ENCODE measurements at places on chromosomes 1 and 21.

DNA sequence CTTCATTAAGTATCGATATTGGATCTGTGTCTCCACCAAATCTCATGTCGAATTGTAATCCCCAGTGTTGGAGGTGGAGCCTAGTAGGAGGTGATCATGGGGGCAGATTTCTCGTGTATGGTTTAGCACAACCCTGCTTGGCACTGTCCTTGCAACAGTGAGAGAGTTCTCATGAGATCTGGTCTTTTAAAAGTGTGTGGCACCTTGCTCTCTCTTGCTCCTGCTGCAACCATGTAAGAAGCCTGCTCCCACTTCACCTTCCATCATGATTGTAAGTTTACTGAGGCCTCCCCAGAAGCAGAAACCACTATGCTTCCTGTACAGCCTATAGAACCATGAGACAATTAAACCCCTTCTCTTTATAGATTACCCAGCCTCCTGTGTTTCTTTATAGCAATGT is 424.4 kb downstream of the NPHP4 start:
- no peak for DNase-seq

- DNase-seq = no peak
Measured at GRCh38 chr21:38092051-38092450, 164.7 kb upstream of the KCNJ15 start.

- DNase-seq = no peak
Measured at GRCh38 chr1:175129997-175130648, 62.5 kb downstream of the KIAA0040 start.

DNA sequence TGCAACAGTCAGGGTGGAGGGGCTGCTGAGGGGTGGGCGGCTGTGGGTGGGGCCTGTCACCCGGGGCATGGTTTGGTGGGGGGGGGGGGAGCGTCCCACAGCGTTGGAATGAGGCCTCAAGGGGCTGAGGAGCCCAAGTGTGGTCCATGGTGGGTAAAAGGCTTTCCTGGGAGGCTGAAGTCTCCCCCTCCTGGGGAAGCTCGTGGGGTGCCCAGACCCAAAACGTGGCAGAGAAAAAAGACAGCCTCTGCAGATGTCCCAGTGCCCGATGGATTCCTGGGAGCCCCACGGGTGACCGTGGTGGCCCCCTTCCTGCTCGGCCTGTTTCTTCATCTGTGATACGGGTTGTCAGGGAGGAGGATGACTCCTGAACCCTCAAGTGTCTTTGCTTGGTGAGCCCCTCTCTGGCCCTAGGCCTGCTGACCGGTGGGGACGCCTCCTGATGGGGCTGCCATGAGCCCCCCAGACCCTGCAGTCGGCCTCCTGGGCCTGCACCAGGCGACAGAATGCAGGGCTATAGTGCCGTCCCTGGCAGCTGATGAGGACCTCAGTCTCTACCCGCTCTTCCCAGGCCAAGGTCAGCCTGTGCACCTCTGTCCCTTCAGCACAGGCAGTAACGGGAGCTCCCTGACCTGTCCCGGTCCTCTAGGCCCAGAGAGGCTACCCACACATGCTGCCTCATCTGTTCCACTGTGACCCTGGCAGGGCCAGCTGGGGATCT is 1.1 kb downstream of the OBSCN start:
- no peak for DNase-seq

GRCh38 chr1:84956655-84957054 is 40.3 kb downstream of the MCOLN2 start:
- DNase-seq = no peak

GRCh38 chr1:109138358-109138757 is 24.4 kb downstream of the ELAPOR1 start:
- no peak for DNase-seq

GRCh38 chr21:38444691-38445090 is 53.6 kb downstream of the ERG start:
- DNase-seq = no peak

GRCh38 chr1:80917225-80917624 is 883.5 kb upstream of the ADGRL2 start:
- DNase-seq = no peak

DNA sequence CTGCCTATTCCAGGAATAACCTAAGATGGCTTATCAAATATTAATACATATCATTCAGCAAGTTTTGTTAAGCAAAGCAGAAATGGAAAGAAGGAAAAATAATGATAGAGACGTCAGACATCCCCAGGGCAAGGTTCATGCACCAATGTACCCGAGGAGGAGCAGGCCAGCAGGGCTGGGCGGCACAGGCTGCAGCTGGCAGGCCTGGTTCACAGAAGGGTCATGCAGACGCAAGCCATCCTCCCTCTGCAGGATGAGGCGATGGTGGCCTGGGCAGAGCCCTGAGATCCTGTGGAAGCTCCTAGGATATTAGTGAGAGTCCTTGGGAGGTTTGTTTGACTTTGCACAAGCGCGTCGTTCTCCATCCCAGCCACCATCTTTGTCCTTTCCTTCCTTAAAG is 30.0 kb downstream of the BATF3 start:
- no peak for DNase-seq

- DNase-seq = no peak
Measured at GRCh38 chr1:215045698-215046308, 36.7 kb upstream of the KCNK2 start.

GRCh38 chr1:94124538-94124937 is 3.6 kb upstream of the ABCA4 start:
- no peak for DNase-seq

DNA sequence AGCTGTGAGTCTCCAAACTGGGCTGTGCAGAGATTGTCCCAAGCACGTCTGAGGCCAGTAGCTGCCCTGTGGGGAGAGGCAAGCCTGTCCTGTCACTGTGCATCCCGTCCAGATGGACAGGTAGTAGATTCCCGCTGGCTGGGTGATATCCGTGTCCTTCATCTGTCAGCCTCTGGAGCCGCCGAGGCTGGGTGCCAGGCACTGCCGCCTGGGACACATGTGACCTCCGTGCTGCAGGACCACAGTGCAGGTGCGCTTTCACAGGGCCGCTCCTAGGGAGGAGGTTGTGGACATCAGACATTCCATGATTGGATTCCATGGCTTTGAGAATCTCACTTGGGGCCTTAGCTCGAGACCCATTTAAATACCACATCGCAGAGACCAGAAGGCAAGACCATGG is 4.7 kb downstream of the PDXK start:
- DNase-seq = no peak

GRCh38 chr1:192316942-192317450 is at the start of gene RGS21:
RGS21 (plus strand) TSS chr1:192316992; CDS start chr1:192343037, 26,045 bp downstream.
- no peak for DNase-seq

GRCh38 chr1:25580927-25581326 is 35.7 kb upstream of the MAN1C1 start:
- DNase-seq = no peak

- DNase-seq = no peak
Measured at GRCh38 chr1:39707506-39707905, 16.3 kb upstream of the HPCAL4 start.

DNA sequence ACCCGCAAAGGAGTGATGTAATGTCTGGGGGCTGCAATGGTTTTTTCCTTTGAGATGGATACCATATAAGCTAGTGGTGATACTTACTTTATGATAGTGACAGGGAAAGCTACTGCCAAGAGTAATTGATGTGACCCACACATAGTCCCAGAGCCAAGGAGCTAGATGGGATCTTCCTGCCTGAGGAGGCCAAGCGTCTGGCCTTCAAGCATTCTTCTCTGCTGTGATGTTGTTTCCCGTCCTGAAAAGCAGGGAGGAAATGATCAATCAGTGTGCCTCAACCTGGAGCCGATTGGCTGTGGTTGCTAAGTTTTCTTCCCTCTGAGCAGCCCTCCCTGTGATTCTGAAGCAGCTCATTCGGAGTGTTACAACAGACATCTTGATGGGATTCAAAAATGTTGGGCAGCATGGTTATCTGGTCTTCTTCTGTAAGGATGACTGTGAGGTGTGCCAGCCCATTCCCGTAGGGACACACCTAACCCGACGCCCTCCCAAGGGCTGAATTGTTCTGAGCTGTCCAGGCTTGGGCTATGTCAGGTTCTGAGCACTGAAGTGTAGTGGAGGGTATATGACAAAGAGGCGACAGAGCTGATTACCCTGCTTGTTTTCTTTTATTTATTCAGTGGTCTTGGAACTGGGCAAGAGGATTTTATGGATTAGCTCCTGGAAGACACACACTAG is 56.7 kb downstream of the UCK2 start:
- no peak for DNase-seq

DNA sequence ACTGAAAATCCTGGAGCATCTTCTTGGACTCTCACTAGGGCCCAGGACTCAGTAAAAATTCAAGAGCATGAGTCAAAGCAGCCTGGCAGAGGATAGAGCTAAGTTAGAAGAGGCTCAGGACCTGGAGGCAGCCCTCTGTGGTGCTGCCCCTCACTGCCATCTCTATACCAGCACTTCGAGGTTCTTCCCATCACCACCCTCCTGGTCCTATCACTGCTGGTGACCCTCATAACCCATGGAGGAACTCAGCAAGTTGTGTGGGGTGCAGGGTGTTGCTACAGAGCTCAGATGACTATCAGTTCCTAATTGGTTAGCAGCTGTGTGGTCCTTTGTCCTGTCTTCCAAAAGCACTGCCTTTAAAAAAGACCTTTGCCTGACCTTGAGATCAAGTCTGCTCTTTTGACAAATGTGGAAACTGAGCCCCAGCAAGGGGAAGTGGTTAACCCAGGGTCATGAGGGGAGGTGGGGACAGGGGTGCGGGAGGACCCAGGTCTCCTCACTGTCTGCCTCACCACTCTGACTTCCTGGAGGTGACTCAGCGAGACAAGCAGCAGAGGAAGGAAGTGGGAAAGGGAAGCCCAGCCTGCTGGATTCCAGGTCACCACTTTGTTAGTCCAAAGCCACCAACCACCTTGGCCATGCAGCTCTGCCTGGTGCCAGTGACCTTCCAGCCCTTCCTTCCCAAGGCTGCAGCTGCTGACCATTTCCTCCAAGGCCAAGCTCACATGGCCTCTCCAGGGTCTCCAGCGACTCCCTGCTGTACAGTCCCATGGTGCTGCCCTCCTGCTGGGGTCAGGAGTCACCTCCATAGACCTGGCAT is 199.4 kb upstream of the EDN2 start:
- DNase-seq = no peak

DNA sequence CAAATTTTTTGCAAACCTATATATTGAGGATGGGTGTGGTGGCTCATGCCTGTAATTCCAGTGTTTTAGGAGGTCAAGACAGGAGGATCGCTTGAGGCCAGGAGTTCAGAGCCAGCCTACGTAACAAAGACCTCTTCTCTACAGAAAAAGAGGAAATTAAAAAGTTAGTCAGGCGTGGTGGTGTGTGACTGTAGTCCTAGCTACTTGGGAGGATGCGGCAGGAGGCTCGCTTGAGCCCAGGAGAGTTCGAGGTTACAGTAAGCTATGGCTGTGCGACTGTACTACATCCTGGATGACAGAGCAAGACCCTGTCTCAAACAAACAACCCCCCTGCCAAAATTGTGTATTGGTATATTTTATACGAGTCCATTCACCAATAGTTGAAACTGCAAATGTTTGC is 589.7 kb downstream of the DPYD start:
- DNase-seq = no peak

GRCh38 chr1:88746916-88747315 is 62.8 kb downstream of the PKN2 start:
- DNase-seq = no peak

DNA sequence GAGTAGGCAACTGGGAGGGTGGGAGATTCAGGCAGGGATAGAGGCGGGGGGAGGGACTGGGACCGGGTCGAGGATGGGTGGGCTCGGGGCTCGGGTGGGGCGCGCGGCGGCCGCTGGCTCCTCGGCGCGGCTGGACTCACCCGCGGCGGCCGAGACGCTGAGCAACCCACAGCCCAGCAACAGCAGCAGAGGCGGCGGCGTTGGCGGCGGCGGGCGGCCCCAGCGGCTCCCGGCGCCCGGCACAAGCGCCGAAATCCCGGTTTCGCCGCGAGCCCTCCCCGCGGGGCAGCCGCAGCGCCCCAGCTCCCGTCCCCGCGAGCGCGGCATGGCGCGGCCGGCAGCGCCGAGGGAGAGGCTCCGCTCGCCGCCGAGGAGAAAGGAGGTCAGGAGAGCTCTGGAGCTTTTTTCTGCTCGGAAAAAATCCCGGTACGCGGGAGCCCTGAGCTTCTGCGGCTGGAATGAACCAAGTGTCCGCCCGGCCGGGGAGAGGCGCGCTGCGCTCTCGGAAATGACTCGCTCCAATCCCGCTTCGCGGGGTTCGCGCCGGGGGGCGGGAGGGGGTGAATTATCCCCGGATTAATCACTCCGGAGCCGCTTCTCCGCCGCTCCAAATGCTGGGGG is at the start of gene CSMD2:
Gene CSMD2 (minus strand): TSS at position 460 of the 621 bp plus-strand sequence. CDS start 133 bp downstream, at position 327.
- no peak for DNase-seq

DNA sequence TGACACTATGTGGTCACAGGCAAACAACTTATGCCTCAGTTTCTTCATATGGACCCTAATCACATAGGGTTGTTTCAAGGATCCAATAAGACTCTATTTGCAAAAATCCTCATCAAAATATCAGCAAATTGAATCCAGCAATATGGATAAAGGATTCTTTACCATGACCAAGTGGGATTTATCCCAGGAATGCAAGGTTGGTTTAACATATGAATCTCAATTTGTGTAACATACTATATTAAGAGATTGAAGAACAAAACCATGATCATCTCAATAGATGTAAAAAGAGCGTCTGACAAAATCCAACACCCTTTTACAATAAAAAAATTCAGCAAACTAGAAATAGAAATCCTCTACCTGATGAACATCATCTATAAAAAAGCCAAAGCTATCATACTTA is 23.9 kb downstream of the ARHGEF11 start:
- DNase-seq = no peak

DNA sequence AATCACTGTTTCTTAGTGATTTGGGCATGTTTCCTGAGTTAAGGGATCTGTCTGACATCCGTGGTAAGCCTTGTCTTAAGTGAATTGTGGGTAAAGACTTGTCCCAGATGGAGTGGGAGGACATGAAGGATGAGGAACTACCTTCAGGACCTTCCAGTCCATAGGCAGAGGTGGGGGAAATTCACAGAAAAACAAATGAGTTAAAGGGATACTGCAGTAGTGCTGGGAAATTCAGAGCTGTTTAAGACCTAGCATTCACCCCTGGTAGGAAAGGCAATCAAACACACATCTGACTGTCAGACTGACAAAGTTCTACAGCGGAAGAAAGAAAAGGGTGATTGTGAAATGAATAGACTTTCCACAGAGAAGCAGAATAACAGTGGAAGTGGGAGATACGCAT is 3.0 kb downstream of the GNAT2 start:
- DNase-seq = no peak

GRCh38 chr1:95041491-95042165 is 31.1 kb downstream of the ALG14 start:
- DNase-seq = no peak

- DNase-seq = no peak
Measured at GRCh38 chr21:38205940-38206339, 50.9 kb upstream of the KCNJ15 start.

DNA sequence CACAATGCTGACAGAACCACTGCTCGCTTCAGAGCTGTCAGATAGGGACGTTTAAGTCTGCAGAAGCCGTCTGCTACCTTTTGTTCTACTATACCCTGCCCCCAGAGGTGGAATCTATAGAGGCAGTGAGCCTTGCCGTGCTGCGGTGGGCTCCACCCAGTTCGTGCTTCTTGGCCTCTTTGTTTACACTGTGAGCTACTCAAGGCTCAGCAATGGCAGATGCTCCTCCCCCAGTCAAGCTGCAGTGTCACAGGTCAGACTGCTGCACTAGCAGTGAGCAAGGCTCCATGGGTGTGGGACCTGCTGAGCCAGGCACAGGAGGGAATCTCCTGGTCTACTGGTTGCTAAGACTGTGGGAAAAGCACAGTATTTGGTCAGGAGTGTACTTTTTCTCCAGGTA is 47.1 kb downstream of the LEPR start:
- DNase-seq = no peak

- no peak for DNase-seq
Measured at GRCh38 chr1:85142753-85143152, 58.1 kb downstream of the SYDE2 start.

GRCh38 chr1:8985915-8986813 is 40.1 kb downstream of the SLC2A7 start:
- no peak for DNase-seq

Measured in activated T-cell treated with anti-CD3 and anti-CD28 coated beads, Interleukin-2, amount 50 U/mL, for 1 hour (primary cell).